ENCODE measurements at places on chromosomes 7 and 10. TPM values are rescaled to one million over a fixed set of nuclear protein-coding genes. Genes with fewer than 3 reads are reported as not detected.

AKR1C8 gene
- total RNA-seq, result 0.10 TPM

ACTL6B gene
- total RNA-seq, result not detected

MMD2 gene
- not detected for total RNA-seq

DLX6 gene
- total RNA-seq, result 0.17 TPM

ZNF438 gene
- total RNA-seq, result 2.6 TPM

ABCB4 gene
- total RNA-seq, result 0.07 TPM

VWDE gene
- 3.1 TPM for total RNA-seq

USP6NL gene
- total RNA-seq, result 13.1 TPM

C10orf105 gene
- total RNA-seq, result not detected

CEP55 gene
- 76.0 TPM for total RNA-seq

ANKRD61 gene
- 0.72 TPM for total RNA-seq

C7orf25 gene
- 6.6 TPM for total RNA-seq

IL2RA gene
- not detected for total RNA-seq

GRCh38 chr7:12866207-12866606 lies 178.8 kb downstream of the ARL4A start:
- no peak for DNase-seq

DNA sequence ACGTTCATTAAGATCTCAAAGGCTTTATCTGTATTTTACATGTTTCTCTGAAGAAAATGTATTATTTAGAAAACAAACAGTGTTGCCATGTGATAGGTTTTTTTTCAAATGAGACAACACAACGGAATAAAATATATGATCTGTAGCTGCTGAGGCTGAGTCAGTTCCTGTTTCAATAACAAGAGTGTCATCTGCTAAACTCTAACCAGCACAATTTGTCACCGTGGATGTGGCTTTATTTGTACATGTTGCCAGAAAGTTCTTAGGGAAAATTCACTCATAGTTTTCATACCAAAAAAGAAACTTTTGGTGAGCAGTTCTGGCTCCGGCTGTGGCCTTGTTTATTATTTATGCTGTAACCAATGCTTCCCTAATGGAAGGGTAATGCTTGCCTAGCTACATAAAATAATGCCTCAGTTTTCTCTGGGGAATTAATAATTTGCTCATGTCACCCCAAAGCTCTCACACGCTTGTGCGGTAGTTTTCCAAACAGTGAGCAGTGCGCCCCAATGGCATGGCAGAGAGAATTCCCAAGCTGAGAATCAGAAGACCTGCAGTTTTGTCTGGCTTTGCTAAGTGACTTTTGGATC lies 20.3 kb upstream of the KLF6 start:
- DNase-seq, result no peak

GRCh38 chr7:10790910-10791309 lies 182.8 kb upstream of the PHF14 start:
- no peak for DNase-seq

DNA sequence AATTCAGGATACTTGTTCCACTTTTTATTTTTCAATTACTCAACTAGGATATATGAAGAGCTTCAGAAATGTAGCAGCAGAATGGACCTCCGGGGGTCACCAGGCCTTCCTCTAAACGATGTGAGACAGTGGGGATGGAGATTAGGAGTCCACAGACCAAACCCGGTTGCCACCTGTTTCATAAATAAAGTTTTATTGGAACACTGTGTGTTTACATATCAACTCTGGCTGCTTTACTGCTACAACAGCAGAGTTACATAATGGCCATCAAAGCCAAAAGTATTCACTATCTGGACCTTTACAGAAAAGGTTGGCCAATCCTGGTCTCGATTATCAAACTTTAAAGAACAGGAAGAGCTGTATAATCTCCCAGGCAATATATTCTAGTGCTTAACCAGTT lies 30.8 kb downstream of the RAPGEF5 start:
- DNase-seq, result no peak

DNA sequence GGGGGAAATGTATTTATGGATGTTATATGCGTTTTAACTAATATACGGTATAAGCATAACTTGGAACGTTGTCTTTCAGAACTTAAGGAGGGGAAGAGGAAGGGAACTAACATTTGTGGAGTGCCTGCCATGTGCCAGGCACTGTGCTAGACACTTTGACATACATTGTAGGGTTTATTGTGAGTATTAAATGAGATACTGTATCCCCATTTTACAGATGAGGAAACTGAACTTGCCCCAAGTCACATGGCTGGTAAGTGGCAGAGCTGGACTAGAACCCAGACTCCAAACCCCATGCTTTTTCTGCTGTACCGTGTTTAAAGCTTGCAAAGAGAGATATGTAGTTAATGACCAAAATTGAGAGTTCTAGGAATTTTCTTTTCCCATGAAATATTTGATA lies 74.6 kb downstream of the CREM start:
- DNase-seq, result no peak

DNA sequence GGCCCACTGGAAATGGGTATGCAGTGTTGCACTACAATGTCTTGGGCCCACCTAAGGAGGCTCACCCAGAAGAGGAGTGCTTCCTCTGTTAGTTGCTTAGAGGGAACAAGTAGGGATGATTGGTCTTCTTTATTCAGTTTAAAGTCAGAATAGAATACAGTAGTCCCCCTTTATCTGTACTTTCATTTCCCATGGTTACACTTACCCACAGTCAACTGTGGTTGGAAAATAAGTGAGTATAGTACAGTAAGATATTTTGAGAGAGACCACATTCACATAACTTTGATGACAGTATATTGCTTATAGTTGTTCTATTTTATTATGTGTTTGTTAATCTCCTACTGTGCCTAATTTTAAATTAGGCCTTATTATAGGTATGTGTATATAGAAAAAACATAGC lies 151.4 kb downstream of the COL28A1 start:
- no peak for DNase-seq

- DNase-seq, result no peak
Observed at GRCh38 chr7:112255388-112255720, 48.9 kb downstream of the ZNF277 start.

GRCh38 chr10:118513174-118513573 lies 82.3 kb downstream of the PRLHR start:
- DNase-seq, result no peak

DNA sequence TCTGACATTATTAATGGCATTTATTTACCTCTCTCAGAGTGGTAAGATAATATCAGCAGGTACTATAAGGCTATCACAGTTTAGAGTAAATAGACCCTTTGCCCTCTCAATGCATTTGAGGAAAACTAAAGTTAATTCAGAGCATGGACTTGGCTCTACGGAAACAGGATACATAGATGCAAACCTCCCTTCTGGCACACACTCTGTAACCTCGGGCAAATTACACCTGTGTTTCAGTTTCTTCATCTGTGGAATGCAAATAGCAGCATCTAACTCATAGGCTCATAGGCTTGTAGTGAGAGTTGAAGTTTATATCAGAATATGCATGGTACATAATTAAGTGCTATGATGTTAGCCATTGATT lies 5.6 kb downstream of the RAPGEF5 start:
- no peak for DNase-seq

- no peak for DNase-seq
Observed at GRCh38 chr10:96651998-96652431, 65.2 kb upstream of the TM9SF3 start.

DNA sequence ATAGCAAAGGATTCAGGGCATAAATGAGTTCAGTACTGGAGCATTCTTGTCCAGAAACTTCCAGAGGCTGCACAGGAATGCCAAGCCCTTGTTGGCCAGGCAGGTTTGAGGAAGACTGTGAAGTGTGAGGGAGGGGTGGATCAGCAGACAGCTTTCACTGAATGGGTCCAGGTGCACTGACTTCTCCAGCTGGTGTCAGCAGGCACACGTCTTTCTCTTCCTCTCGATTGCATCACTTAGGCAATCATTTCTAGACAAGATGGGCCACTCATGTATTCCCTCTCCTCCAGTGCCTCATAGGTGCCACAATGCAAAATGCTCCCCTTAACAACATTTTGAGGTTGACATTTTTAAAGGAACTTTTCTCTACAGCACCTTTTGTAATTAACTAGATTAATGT lies 15.6 kb upstream of the PLEKHS1 start:
- DNase-seq, result no peak

DNA sequence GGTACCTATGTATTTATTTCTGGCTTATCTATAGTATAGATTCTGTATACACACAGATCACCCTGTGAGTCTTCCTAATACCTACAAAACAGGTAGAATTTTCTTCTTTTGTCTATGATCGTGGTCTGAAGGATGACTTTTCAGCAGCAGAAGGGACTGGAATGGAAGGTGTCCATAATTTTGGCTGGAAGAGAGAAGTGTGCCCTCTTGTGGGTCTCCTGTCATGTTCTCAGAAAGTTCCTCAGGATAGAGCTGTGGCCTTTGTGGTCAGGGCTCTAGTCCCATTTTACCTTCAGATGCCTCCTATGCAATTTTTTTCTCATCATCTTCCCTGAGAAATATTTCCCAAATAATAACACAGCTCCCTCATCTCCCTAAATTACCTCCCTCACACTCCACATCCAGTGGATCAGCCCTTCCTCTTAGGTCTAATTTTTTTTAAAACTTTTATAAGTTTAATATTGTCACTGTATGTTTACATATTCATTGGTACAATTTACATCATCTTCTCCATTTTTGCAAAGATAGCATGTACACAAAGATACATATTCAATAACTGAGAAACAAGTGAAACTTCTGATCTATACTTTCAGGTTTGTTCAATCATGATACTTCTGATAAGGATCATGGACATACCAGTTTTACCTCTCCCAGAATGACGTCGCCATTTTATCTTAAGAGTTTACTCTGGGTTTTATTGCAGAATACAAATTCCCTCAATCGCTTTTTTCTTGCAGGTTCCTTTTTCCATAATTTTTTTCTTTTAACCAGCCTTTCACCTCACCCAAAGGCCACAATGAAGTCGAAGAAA lies 112.7 kb downstream of the REEP3 start:
- DNase-seq, result peak; percentile 36

DNA sequence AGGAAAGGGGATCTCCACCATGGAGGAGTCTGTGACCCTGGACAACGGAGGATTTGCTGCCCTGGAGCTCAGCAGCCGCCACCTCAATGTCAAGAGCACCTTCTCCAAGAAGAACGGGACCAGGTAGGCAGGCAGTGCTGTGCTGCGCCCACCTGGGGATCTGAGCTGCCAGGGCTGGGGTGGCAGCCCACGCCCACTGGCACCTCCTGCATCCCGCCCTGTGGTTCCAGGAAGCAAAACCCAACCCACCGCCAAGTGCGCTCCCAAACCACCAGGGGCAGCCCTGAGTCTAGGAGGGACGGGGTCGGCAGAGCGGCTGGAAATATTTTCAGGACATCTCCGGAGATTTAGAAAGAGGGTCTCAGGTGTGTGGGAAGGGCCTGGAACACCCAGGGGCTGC lies 440.3 kb upstream of the FOXK1 start:
- DNase-seq, result no peak

- no peak for DNase-seq
Observed at GRCh38 chr7:158782761-158783401, 46.4 kb downstream of the ESYT2 start.

DNA sequence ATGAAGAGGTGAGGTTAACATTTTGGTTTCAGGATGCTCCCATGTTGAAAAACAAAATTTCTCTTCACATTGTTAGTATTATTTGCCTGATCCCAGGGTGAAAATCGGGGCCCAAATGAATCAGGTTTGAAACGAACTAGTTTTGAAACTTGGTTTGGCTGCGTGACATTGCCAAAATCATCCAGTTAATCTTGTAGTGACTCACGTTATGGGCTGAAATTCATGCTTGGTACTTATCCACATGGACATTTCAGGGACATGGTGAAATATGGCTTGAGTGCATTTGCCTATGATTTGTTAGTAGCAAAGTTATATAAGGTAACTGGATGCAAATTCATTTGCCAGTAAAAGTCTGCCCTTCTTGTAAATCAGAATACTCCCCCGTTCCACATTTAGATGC lies 97.3 kb downstream of the CFAP58 start:
- DNase-seq, result no peak

GRCh38 chr7:7816816-7817536 lies 98.6 kb upstream of the RPA3 start:
- no peak for DNase-seq

GRCh38 chr10:27646194-27646593 lies 99.4 kb downstream of the MKX start:
- DNase-seq, result no peak

- no peak for DNase-seq
Observed at GRCh38 chr7:94042381-94042780, 38.2 kb upstream of the BET1 start.

- no peak for DNase-seq
Observed at GRCh38 chr10:52682766-52683165, 89.8 kb downstream of the MBL2 start.

- no peak for DNase-seq
Observed at GRCh38 chr7:3425087-3425486, 124.0 kb downstream of the SDK1 start.

DNA sequence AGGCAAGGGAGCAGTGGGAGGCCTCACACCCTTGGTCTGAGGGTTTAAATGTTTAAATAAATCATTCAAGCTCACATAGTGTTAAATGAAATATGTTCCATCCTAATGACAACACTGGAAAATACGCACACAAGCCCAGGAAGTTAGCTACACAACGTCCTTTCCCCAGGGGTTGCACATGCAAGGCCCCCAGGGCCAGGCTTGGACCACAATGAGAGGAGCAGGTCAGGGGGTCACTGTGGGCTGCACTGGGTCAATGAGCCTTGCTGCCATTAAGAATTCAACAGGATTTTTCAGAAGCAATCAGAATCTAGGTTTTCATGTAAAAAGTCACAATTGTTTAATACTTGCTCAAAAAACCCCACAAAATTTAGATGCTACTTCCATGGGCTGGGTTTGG lies 64.9 kb upstream of the ADCY1 start:
- DNase-seq, result no peak

DNA sequence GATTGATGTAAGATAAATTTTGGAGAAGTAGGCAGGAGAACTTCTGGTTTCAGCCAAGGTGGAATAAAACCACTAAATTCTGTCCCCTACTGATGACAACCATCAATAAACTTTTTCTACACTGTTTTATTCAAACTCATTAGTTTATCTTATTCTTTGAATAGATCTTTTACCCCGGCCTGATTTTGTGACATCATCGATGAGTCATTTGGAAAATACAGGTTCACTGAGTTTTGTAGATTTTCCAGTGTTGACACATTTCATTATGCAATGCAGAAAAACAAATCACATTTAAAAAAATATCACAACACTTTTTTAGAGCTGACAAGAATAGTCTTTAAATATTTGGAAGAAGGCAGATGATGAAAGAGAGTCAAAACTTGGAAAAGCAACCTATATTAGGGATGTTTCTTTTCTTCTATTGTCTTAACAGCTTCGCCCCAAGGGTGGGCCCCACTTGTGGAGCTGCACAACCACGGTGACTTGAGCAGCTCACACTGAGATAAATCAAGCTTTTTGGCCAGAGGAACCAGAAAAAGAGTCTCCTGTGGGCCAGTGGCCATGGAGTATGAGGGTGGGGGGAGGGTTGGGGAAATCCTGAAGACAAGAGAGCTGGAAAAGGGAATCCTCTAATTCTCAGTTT lies 112.8 kb downstream of the PTEN start:
- DNase-seq, result no peak

- no peak for DNase-seq
Observed at GRCh38 chr7:158327571-158328180, 259.9 kb downstream of the PTPRN2 start.

GRCh38 chr10:66882271-66882670 lies 43.6 kb upstream of the LRRTM3 start:
- no peak for DNase-seq
